ENCODE measurements at places on chromosomes 1 and 21. TPM values are rescaled to one million over a fixed set of nuclear protein-coding genes. Genes with fewer than 3 reads are reported as not detected.

SLC5A3 gene
- total RNA-seq, result 4.6 TPM

DNA sequence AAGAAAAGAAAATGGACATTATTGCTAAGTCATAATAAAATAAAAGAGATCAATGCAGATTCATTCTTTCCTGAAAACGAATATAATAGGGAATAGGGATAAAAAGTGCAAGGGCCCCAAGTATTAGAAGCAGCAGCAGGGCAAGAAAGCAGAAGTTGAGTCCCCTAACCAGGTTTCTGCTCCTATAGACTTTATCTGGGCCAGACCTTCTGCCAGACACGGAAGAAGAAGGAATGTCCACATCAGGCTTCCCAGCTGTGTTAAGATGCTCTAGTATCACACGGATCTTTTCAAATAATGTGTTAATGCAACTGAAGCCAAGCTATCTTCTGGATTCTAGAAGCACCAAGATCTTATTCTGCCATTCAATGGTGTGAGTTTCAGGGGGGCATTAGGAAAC, 26.9 kb downstream of the CD244 start:
- H3K27me3 ChIP-seq, result no peaks in the 10 kb centered on the region
- no peaks in the 10 kb centered on the region for H3K36me3 ChIP-seq
- no peak overlapping the region for H3K4me3 ChIP-seq

DNA sequence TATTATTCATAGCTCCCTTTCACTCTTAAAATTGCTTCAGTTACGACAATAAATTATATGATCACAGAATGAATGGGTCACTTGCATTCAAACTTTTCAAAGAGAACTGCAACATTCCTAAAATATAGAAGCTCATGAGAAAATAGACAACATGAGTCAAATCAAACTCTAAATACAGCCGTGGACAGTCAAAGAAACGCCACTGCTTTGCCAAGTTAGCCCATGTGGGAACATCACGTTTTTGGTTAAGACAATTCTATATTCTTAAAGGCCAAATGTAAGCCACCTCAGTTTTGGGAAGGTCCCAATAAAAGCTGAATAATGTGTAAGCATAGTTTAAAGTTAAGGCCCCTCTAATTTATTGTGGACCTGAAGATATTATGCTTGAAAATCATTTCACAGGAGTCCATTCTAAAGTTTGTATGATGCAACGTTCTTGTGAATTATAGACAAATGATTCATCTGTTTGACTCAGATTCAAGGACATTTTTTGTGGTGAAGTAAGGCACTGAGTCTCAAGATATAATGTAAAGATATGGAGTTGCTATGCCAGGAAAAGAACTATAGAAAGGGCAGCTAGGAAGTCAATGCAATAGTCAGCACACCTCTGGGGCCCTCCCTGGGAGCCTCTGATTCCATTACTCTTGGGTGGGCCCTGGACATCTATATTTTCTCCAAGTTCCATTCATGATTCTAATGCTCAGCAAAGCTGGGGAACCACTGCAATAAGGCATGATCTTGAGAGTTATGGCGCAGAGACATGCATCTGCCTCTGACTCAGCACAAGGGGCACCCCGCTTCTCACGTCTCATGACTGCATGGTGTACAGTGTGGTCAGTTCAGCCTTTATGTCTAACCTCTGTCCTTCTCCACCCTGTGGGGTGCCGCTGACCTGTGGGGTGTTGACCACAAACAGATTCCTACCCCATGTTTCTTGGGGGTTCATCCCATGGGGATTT, 33.9 kb downstream of the ETS2 start:
- no peak overlapping the region for H3K27ac ChIP-seq
- no peak overlapping the region for H3K4me3 ChIP-seq
- DNase-seq, result peak; percentile 55
- no peaks in the 10 kb centered on the region for H3K36me3 ChIP-seq

TLR5 gene
- 1.0 TPM for total RNA-seq

TRIM45 gene
- 4.8 TPM for total RNA-seq

AP4B1 gene
- 8.3 TPM for total RNA-seq

- peaks cover 12% of the 10 kb centered on the region for H3K4me1 ChIP-seq
- no peaks in the 10 kb centered on the region for H3K36me3 ChIP-seq
- H3K27ac ChIP-seq, result peak overlapping the region; percentile 89
These were observed 4.2 kb upstream of the CCT8 start for GRCh38 chr21:29077651-29078090.
